ENCODE measurements at places on chromosomes 7 and 10.
A peak's percentile ranks its signal among the peaks of the same experiment; 100 is the strongest.

GRCh38 chr10:30384701-30385201 is 35.7 kb upstream of the MTPAP start:
- no peak for DNase-seq

- DNase-seq = no peak
Observed at GRCh38 chr10:80648106-80648505, 110.4 kb downstream of the SH2D4B start.

DNA sequence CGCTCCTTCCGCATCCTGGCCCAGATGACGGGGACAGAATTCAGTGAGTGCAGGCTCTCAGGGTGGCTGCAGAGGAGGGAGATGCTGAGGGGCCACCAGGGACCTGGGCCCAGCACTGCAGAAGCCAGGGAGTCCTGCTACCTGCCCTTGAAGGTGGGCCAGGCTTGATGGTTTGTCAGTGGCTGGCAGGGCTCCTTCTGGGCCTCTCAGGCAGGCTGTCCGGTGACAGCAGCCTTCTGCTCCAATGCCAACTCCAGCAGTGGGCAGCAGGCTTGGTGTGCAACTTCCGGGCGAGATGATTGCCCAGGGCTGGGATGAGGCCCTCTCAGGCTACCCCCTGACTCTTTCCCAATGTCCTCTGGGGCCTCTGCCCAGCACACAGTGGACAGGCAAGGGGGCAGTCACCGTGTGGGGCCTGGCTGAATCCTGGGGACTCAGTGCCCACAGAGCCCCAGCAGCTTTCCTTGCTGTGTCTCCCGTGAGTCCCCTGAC is 23.8 kb downstream of the LDB3 start:
- DNase-seq = no peak

DNA sequence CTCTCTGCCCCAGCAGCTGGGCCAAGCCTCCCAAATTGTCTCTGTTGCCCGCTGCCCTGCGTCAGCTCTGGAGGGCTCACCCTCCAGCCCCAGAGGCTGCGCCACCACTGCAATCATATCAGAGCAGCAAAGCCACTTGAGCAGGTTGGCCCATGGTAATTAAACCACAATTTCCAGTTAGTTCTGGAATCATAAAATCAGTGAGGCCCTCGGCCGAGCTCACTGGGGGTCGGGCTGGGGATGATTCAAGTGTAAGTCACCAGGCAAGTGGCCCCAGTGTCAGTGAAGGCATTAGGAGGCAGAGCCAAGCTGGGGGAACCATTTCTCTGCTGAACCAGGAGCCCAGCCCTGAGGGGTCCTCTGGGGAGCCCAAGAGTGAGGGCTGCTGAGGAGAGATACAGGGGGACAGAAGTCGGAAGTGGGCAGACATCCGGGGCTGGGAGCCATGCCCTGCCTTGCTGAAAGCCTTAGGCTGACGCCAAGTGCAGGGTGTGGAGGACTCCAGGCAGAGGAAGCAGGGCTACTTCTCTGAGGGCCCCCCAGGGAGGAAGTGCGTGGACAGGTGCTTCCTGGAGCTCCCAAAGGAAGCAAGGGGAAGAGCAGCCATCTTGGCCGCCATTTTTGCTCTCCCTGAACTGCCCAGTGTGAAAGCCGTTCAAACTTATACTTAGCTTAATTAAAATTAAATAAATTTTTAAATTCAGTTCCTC is 29.5 kb upstream of the SLC29A3 start:
- no peak for DNase-seq

DNA sequence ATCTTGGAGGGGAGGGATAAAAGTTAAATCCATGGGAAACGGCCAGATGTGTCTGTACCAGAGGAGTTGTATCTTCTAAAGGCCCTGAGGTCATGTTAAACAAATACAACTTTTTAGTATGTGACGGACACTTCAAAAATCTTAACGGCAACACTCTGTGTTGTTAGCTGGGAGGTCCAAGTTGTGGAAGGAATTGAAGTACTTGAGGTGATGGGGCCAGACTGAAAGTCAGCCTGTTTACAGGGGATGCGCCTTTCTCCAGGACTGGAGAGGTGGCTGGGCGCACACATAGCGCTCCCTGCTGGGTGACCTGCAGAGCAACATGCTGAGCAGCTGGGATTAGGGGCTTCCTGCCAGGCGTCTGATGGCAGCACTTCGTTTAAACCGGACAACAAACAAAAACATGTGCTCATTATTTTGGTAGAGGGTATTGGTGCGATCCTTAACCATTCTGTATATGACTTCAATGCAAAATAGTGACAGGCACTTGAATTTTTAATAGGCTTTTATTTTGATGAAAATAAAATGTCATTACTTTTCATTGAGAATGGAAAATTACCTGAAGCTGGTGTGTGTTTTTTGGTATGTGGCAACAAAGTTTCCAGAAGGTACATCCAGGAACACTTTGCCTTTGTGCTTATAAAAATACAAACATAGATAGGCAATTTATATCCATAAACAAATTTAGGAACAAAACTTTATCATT is 198.2 kb downstream of the MLLT10 start:
- DNase-seq = peak; percentile 38
